ENCODE measurements at places on chromosomes 5 and 9. TPM values are rescaled to one million over a fixed set of nuclear protein-coding genes. Genes with fewer than 3 reads are reported as not detected.

FBP2 gene
- total RNA-seq, result not detected

PCDHB14 gene
- 6.4 TPM for total RNA-seq

YTHDC2 gene
- total RNA-seq, result 21.2 TPM

CCDC192 gene
- not detected for total RNA-seq

KIF20A gene
- 2.7 TPM for total RNA-seq

DNA sequence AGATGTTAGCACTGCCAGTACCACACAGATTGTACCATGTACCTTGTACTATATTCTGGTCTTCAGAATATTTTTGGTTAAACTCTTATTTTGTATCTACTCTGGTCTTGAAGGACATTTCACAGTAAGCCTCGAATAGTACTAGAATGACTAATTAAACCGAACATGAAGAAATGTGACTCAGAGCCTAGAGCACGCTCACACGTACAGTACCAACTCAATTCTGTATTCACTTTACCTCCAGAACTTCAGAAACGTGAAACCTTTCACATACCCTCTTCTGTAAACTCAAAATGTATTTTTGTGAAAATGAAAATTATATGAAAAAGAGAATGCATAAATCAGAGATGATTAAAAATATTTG, 112.8 kb downstream of the MVB12B start:
- peak; percentile 83 for DNase-seq
- peaks cover 29% of the 10 kb centered on the region for H3K4me1 ChIP-seq
- peak overlapping the region; percentile 40 for H3K27ac ChIP-seq
- H3K4me3 ChIP-seq, result no peak overlapping the region

- no peak for DNase-seq
- H3K36me3 ChIP-seq, result peaks cover 5% of the 10 kb centered on the region
Observed at GRCh38 chr5:123351240-123351639, 72.0 kb downstream of the CEP120 start.

- H3K36me3 ChIP-seq, result no peaks in the 10 kb centered on the region
- no peaks in the 10 kb centered on the region for H3K4me1 ChIP-seq
- no peak overlapping the region for H3K4me3 ChIP-seq
- no peak for DNase-seq
- no peak overlapping the region for H3K27ac ChIP-seq
- no peaks in the 10 kb centered on the region for H3K27me3 ChIP-seq
Observed at GRCh38 chr5:80921026-80921425, 39.1 kb upstream of the RASGRF2 start.

DNA sequence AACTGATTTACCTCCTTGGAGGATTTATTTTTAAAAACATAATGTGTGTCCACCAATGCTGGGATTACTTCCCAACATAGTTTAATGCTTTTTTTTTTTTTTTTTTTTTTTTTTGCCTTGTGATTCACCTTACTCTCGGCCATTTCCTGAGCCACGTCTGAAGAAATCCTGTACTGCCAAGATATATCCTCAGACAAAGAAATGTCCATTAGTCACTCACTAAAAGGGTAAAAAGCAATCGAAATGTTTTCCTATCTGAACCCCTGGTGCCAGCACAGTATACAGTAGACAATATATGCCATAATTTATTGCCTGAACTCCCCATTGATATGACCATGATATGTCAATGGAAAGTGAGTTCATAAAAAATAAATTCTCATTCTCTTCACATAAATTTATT, 344.1 kb downstream of the BNC2 start:
- DNase-seq, result peak; percentile 82
- H3K4me1 ChIP-seq, result peaks cover 26% of the 10 kb centered on the region
- H3K4me3 ChIP-seq, result no peak overlapping the region
- no peaks in the 10 kb centered on the region for H3K27me3 ChIP-seq

- no peaks in the 10 kb centered on the region for H3K36me3 ChIP-seq
- H3K4me3 ChIP-seq, result no peak overlapping the region
- DNase-seq, result peak; percentile 12
- H3K4me1 ChIP-seq, result no peaks in the 10 kb centered on the region
Observed at GRCh38 chr5:109485030-109485429, 75.3 kb upstream of the PJA2 start.

- H3K4me3 ChIP-seq, result no peak overlapping the region
- H3K27me3 ChIP-seq, result no peaks in the 10 kb centered on the region
- H3K27ac ChIP-seq, result no peak overlapping the region
- H3K4me1 ChIP-seq, result no peaks in the 10 kb centered on the region
Observed at GRCh38 chr5:74149395-74149794, 491.1 kb downstream of the ENC1 start.

DNA sequence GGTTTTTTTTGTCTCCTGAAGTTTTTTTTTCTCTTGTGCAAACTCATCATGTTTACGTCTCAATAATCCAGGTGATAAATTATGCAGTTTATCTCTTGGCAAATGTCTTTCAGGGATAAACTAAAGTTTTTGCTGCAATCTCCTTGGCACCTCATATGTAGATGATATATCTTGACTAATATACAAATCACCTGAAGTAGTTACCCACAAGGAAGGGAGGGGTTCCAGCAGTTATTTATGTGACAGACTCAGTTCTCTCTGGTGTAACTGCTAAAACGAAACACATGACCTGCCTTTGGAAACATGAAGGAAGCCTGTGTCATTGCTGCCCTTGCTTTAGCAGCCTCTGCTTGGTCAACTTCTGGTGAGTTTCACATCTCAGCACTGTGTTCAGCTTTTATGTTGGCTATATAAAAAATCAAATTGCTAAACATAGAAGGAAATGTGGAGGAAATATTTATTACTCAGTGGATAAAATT, 39.3 kb upstream of the KIAA1958 start:
- no peaks in the 10 kb centered on the region for H3K27me3 ChIP-seq
- peak; percentile 26 for DNase-seq

- no peak for DNase-seq
- H3K27me3 ChIP-seq, result no peaks in the 10 kb centered on the region
- no peak overlapping the region for H3K4me3 ChIP-seq
- H3K4me1 ChIP-seq, result peaks cover 28% of the 10 kb centered on the region
- no peaks in the 10 kb centered on the region for H3K36me3 ChIP-seq
Observed at GRCh38 chr5:159050316-159051143, 49.2 kb downstream of the EBF1 start.

- peak overlapping the region; percentile 75 for H3K27ac ChIP-seq
- peak; percentile 8 for DNase-seq
- H3K4me3 ChIP-seq, result no peak overlapping the region
- H3K36me3 ChIP-seq, result no peaks in the 10 kb centered on the region
- peaks cover 31% of the 10 kb centered on the region for H3K4me1 ChIP-seq
- no peaks in the 10 kb centered on the region for H3K27me3 ChIP-seq
Observed at GRCh38 chr5:168365581-168366081, 74.2 kb downstream of the WWC1 start.

- no peak overlapping the region for H3K27ac ChIP-seq
- no peak overlapping the region for H3K4me3 ChIP-seq
- H3K27me3 ChIP-seq, result no peaks in the 10 kb centered on the region
- DNase-seq, result peak; percentile 75
Observed at GRCh38 chr9:5698810-5699556, 70.1 kb downstream of the RIC1 start.

GRCh38 chr9:111362526-111362925, 32.5 kb upstream of the OR2K2 start:
- no peaks in the 10 kb centered on the region for H3K4me1 ChIP-seq
- H3K27ac ChIP-seq, result no peak overlapping the region
- DNase-seq, result no peak
- no peak overlapping the region for H3K4me3 ChIP-seq

DNA sequence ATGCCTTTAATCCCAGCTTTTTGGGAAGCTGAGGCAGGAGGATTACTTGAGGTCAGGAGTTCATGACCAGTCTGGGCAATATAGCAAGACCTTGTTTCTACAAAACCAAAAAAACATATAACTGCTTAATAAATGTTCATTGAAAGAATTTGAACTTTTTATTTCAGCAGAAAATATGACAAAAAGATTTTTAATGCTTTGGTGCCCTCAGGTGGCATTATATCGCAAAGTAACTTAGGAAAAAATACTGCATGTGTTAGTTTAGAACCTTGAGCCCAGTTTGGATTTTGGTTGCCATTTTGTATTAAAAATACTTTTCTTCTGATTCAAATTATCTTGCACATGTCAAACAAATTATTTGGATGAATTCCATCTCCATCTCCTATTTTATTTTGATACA, 103.2 kb downstream of the GPBP1 start:
- DNase-seq, result peak; percentile 5
- H3K27me3 ChIP-seq, result no peaks in the 10 kb centered on the region
- H3K4me1 ChIP-seq, result no peaks in the 10 kb centered on the region

- H3K4me3 ChIP-seq, result peak overlapping the region; percentile 32
- peak overlapping the region; percentile 78 for H3K27ac ChIP-seq
- no peaks in the 10 kb centered on the region for H3K27me3 ChIP-seq
- DNase-seq, result peak; percentile 91
- peaks cover 26% of the 10 kb centered on the region for H3K4me1 ChIP-seq
- no peaks in the 10 kb centered on the region for H3K36me3 ChIP-seq
Observed at GRCh38 chr5:67268231-67269021, 71.8 kb upstream of the CD180 start.

- H3K36me3 ChIP-seq, result no peaks in the 10 kb centered on the region
- H3K27me3 ChIP-seq, result no peaks in the 10 kb centered on the region
- no peak overlapping the region for H3K4me3 ChIP-seq
- no peak overlapping the region for H3K27ac ChIP-seq
Observed at GRCh38 chr5:151318850-151319732, 15.5 kb upstream of the SLC36A3 start.

GRCh38 chr5:142871363-142872193, 101.4 kb downstream of the ARHGAP26 start:
- no peak overlapping the region for H3K4me3 ChIP-seq
- H3K4me1 ChIP-seq, result peaks cover 14% of the 10 kb centered on the region
- no peaks in the 10 kb centered on the region for H3K27me3 ChIP-seq
- no peak for DNase-seq
- H3K36me3 ChIP-seq, result no peaks in the 10 kb centered on the region

- DNase-seq, result no peak
- no peak overlapping the region for H3K4me3 ChIP-seq
- no peaks in the 10 kb centered on the region for H3K36me3 ChIP-seq
- H3K27ac ChIP-seq, result no peak overlapping the region
Observed at GRCh38 chr5:133865113-133865512, 103.3 kb downstream of the C5orf15 start.

DNA sequence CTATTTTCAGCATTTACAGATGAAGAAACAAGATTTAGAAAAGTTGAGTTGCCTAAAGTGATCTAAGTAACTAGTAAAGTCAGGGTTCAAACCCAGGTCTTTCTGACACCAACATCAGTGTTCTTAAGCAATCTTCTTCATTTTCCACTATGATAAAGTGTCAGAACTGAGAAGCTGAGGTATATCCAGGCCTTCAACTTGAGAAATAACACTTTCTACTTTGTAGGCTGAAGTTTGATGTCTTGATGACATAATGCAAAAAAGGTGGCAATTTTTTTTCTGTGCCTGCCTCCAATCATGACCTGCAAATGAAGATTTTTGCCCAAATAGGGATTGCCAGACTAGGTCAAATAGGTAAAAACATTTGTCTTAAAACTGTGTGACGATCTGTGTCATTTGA, 81.3 kb downstream of the NR3C1 start:
- no peaks in the 10 kb centered on the region for H3K36me3 ChIP-seq
- no peak for DNase-seq
- H3K4me1 ChIP-seq, result peaks cover 3% of the 10 kb centered on the region

DNA sequence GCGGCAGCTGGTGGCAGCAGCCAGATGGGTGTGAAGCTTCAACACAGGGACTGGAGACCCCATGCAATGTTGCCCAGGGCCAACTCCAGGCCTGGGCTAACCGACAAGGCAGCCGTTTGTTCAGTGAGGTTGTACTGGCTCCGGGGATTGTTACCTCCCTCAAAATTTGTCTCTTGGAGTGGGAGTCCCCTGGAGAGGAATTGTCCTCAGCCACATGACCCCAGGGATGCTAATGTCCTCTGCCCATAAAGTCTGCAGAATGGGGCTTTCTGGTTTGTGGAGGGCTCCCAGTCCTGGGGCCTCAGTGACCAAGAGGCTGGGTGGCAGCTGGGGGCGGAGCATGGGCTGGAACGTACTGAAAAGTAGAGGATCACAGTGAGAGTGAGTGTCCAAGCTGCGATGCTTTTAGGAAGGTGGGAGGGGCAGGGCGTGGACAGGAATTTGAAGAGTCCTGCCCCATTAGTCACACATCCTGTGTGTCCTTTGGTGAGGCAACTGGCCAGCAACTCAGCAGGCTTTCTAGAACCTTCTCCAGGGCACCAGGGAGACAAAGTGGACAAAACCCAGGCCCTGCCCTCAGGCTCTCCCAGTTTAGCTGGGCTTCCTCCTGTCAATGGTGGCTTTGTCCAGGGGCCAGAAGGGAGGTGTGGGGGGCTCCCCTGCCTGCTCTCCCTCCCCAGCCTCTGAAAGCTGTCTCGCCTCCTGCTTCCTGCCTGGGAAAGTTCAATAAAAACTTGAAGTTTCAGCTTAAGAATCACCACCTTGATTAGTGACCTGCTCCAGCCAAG, 114.0 kb downstream of the NSG2 start:
- H3K27ac ChIP-seq, result no peak overlapping the region
- no peaks in the 10 kb centered on the region for H3K4me1 ChIP-seq
- no peaks in the 10 kb centered on the region for H3K27me3 ChIP-seq
- no peak overlapping the region for H3K4me3 ChIP-seq
- peak; percentile 73 for DNase-seq
- H3K36me3 ChIP-seq, result no peaks in the 10 kb centered on the region

DNA sequence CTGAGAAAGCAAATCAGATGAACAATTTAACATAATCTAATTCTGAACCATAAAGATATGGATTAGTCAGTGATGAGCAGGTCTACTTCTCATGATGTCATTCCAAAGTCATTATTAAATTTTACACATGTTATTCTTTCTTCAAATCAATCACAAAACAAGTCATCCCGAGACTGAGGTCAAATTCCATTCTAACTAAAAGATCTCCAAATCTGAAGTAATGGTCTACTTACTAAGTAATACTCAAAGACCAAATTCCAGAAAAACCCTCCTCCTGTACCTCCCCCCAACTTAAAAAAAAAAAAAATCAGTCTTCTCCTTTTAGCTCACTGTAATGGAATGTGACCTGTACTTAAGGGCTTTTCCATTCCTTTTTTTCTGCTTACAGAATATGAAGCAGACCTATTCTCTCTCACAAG, 4.7 kb downstream of the PFDN1 start:
- peaks cover 75% of the 10 kb centered on the region for H3K4me1 ChIP-seq
- no peaks in the 10 kb centered on the region for H3K27me3 ChIP-seq
- H3K27ac ChIP-seq, result peak overlapping the region; percentile 98
- no peaks in the 10 kb centered on the region for H3K36me3 ChIP-seq
- no peak overlapping the region for H3K4me3 ChIP-seq

DNA sequence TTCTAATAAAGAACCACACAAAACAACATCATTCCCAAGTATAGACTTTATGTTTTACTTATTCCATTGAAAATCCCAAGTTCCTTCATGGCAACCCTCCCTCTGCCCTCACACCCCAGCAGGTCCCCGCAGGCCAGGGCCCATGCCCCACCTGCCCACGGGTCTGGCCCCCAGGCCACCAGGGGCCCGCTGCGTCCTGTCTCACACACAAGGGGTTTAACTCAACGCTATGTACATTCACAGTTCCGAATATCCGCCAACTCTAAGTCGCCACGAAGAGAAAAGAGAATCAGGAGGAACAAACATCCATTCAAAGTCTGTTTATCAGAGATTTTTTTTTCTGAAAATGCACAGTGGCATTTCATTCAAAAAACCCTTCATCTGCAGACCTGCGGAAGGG, 16.2 kb upstream of the SLC6A3 start:
- peaks cover 13% of the 10 kb centered on the region for H3K36me3 ChIP-seq
- H3K4me3 ChIP-seq, result no peak overlapping the region
- H3K4me1 ChIP-seq, result no peaks in the 10 kb centered on the region
- no peak overlapping the region for H3K27ac ChIP-seq
- H3K27me3 ChIP-seq, result no peaks in the 10 kb centered on the region

- no peaks in the 10 kb centered on the region for H3K36me3 ChIP-seq
- no peak for DNase-seq
- H3K27ac ChIP-seq, result no peak overlapping the region
- no peaks in the 10 kb centered on the region for H3K4me1 ChIP-seq
Observed at GRCh38 chr5:107443897-107444296, 226.8 kb downstream of the EFNA5 start.
